ENCODE measurements at places on chromosomes 16 and 17.
A peak's percentile ranks its signal among the peaks of the same experiment; 100 is the strongest.

DNA sequence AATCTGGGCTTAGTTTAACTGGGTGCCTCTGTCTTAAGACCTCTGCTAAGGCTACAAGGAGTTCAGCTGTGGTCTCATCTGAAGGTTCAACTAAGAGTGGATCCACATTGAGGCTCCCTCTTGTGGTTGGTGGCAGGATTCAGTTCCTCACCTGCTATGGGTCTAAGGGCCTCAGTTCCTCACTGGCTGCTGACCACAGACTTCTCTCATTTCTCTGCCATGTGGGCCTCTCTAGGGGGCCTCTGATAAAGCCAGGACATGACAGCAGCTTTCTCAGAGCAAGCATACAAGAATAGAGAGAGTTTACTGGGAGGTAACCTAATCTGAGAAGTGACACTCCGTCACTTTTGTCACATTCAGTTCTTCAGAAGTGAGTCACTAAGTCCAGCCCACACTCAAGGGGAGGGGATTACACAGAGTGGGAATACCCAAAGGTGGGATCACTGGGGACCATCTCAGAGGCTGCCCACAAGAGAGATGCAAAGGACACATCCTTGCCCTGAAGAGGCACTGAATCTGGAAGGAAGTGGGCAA is 19.2 kb upstream of the ABAT start:
- DNase-seq = peak; percentile 67

GRCh38 chr16:66429290-66429962 is 2.3 kb downstream of the BEAN1 start:
- DNase-seq = no peak

GRCh38 chr17:29584452-29585079 is 4.9 kb downstream of the GIT1 start:
- DNase-seq = no peak

DNA sequence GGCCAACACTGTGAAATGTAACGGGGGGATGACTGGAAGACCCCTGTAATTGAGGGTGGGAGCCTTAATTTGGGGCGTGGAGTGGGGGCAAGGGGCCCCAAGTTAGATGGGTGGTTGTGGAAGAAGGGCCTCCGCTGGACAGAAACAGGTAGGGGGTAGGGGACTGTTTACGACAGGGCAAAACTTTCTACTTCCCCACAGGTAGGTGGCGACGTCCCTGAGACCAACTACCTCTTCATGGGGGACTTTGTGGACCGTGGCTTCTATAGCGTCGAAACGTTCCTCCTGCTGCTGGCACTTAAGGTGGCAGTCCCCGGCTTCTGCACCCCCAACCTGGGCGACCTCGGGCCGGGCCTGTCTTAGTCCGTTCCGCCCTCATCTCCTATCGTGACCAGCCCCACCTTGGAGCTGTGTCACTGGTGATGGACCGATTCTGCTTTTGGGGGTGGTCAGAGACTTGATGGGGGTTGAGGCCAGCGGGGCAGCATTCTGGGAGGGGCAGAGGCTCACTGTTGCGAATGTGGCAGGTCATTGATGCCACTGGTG is 6.8 kb downstream of the PPP4C start:
- DNase-seq = no peak

DNA sequence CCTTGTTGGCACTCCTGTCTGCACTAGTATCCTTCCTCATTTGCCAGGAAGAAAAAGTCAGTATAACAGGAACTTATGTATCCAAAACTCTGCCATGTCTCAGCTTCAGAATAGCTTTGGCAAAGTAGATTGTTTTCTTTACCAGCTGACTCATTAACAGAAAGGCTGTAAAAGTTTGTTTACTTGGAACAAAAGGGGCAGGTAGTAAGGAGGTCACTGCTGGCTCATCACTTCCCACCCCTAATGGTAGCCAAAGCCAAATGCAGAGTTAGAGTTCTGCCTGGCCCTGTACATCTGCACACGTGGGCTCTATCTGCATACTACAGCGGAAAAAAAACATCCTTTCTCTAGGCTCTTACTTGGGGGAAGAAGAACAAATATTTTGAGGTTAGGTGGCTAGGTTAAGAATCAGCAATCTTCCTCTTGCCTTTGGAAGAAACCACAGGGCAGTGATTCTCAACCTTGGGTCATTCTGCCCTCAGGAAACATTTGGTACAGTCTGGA is 90.9 kb upstream of the BCAR1 start:
- DNase-seq = no peak

Measured in stimulated activated CD8-positive, alpha-beta memory T cell treated with anti-CD3 and anti-CD28 coated beads, Interleukin-4, amount 100 ng/mL, for 48 hours (primary cell).